ENCODE measurements at places on chromosomes 3 and 15. TPM values are rescaled to one million over a fixed set of nuclear protein-coding genes. Genes with fewer than 3 reads are reported as not detected.

Gene INKA1
- total RNA-seq, result 1.5 TPM

Gene CHAC1
- total RNA-seq, result 0.52 TPM

Gene FETUB
- not detected for total RNA-seq

Gene SLC26A6
- 8.4 TPM for total RNA-seq

Gene FBXW12
- total RNA-seq, result not detected

Gene SLC9C1
- 0.10 TPM for total RNA-seq

Gene TRPM1
- not detected for total RNA-seq

Gene REC114
- not detected for total RNA-seq

Gene DPPA2
- not detected for total RNA-seq

Gene GRK7
- 0.10 TPM for total RNA-seq

Gene HAPLN3
- total RNA-seq, result 30.7 TPM

Gene CAMKV
- total RNA-seq, result not detected

Gene SH2D7
- not detected for total RNA-seq

Gene ZPLD1
- total RNA-seq, result not detected

Gene OSTN
- under 0.01 TPM for total RNA-seq

Gene GOLGA8K
- total RNA-seq, result 0.84 TPM

Gene SAMD7
- not detected for total RNA-seq

Gene PPP1R14D
- not detected for total RNA-seq

Gene NXPE3
- 20.3 TPM for total RNA-seq

Gene TRAT1
- total RNA-seq, result 147 TPM

Gene SPPL2A
- 106 TPM for total RNA-seq

Gene ALPK3
- total RNA-seq, result 0.10 TPM

Gene WNT5A
- 0.42 TPM for total RNA-seq

Gene PDIA5
- total RNA-seq, result 3.4 TPM

Gene FSTL1
- 2.6 TPM for total RNA-seq

Gene HHLA2
- 0.31 TPM for total RNA-seq

Gene IGSF10
- 0.10 TPM for total RNA-seq

Gene FGD5
- total RNA-seq, result 0.10 TPM

Gene SLC25A38
- total RNA-seq, result 25.7 TPM

Gene GNAT1
- not detected for total RNA-seq

Gene CADM2
- total RNA-seq, result 0.31 TPM

Gene NOX5
- not detected for total RNA-seq

Gene SLC9A9
- total RNA-seq, result 15.1 TPM

Gene TM4SF1
- 0.84 TPM for total RNA-seq

Gene P2RY12
- total RNA-seq, result 14.1 TPM

Gene IL17RE
- total RNA-seq, result 0.10 TPM

Gene PEX5L
- not detected for total RNA-seq

Gene NLGN1
- 0.10 TPM for total RNA-seq

Gene ROPN1
- not detected for total RNA-seq

Gene IDH2
- total RNA-seq, result 44.6 TPM

Gene MRPL47
- total RNA-seq, result 16.9 TPM

Gene GPR87
- total RNA-seq, result not detected

Gene RBPMS2
- total RNA-seq, result 0.10 TPM

Gene ELL3
- 1.7 TPM for total RNA-seq

Gene SOX14
- total RNA-seq, result not detected

Gene SERPINI2
- total RNA-seq, result not detected

Gene PHLDB2
- 14.1 TPM for total RNA-seq

Gene ITPKA
- total RNA-seq, result 0.10 TPM

Gene TIMP4
- total RNA-seq, result not detected

Gene SLC24A5
- under 0.01 TPM for total RNA-seq

Gene GUCA1C
- not detected for total RNA-seq

Gene PLA1A
- 2.7 TPM for total RNA-seq

Gene NSUN3
- 32.2 TPM for total RNA-seq

Gene LYZL4
- total RNA-seq, result not detected

Gene TXNRD3
- 1.4 TPM for total RNA-seq

Gene VEPH1
- 8.8 TPM for total RNA-seq

Gene CORO2B
- 0.10 TPM for total RNA-seq

Gene TARS3
- 16.3 TPM for total RNA-seq

All from mononuclear cell (primary cell).